ENCODE measurements at places on chromosomes 2 and 18.

GRCh38 chr2:213806125-213806726, 522.0 kb downstream of the SPAG16 start:
- DNase-seq, result peak; percentile 18

DNA sequence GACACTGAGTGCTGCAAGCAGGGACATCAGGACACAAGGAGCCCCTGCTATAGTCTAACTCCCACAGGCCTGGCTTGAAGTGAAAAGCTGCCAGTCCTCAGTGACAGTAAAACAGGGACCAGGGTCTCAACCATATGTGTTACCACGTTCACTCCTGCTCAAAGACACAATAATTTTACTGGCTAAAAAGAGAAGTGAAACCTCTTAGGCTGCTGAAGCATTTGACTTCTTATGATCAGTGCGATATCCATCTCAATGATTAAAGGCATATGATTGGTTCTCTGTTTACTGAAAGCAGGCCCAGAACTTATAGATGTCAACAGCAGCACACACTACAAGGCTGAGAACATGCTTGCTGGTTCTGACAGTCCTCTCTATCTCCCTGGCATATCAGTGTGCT, 129.8 kb upstream of the LMAN1 start:
- no peak for DNase-seq

GRCh38 chr2:181262782-181263181, 194.4 kb upstream of the ITGA4 start:
- DNase-seq, result no peak

DNA sequence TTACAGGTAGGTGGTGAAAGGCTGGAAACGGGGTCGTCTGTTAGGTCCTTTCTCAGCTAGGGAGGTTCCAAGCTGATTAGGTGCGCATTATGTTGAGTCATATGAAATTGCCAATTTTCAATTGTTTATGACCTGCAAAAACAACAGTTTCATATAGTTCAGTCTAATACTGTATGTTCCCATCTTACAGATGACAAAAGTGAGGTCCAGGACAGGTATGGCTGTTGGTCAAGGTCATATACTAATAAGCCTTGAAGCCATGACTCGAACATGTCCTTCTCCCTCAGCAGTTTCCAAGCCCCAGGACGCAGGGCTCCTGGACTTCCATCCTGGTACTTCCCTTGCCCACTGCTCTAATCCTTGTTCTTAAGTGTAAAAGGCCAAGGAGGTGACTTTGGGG, 81.7 kb upstream of the MCFD2 start:
- no peak for DNase-seq

GRCh38 chr2:46179037-46179621, 118.1 kb upstream of the EPAS1 start:
- peak; percentile 93 for DNase-seq

- DNase-seq, result peak; percentile 42
Measured at GRCh38 chr2:33321236-33321771, 155.1 kb upstream of the RASGRP3 start.

DNA sequence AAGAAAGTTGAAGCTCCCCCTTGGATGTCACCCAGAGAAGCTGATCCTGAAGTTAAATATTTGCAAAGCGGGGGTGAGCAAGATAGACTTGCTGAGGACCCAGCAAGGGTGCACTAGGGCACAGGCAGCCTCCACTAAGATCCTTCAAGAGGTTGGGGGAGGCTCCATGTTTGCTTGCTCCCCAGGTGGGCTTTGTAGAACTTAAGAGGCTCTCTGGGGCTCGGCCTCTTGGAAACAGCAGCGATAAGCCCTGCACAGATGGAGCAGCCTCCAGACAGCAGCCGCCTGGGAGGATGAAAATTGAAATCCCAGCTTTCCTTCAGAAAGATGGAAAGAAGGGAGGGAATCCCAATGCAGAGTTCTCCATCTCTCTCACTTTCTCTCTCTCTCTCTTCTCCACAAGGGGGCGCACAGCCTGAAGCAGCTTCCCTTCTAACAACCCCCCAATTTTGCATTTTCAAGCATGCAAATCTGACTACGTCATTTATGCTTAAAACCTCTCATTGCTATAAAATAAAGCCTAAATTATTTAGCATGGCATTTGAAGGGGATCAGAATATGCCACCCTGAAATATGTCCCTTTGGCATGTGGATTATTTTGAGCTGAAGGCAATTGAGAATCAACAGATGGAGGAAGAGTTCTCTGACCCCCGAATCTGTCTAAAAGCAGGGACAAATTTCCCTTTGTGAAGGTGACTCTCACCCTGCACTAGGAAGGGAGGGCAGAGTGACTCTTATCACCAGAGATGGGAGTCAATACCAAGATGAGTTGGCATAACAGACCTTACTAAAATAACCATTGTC, 185.7 kb upstream of the KLHL29 start:
- DNase-seq, result no peak

- no peak for DNase-seq
Measured at GRCh38 chr2:33599943-33600192, 769 bp upstream of the FAM98A start.

DNA sequence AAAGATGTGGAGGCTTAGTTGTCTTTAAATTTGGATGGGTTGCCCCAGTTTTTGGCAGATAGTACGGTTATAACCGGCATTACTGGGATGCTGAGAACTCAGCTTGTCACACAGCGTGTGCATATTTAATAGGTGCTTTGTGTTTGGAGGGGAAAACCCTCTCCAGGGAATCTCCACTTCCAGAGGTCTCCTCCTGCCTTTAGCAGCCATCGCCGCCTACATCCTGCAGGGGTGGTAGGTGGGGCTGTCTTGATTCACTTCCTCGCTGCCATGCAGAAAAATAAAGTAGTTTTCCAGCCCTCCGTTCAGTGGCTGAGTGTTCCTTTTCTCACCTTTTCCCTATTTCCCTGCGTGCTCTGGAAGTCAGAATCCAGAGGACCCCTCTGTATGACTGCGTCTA, 76.4 kb downstream of the ITGB1BP1 start:
- no peak for DNase-seq

GRCh38 chr2:197513915-197514314, 2.0 kb upstream of the MOB4 start:
- DNase-seq, result no peak
